ENCODE measurements at places on chromosomes 4 and X. TPM values are rescaled to one million over a fixed set of nuclear protein-coding genes. Genes with fewer than 3 reads are reported as not detected.

GRCh38 chrX:47578692-47579091, 3.5 kb upstream of the TIMP1 start:
- H3K27me3 ChIP-seq, result peaks cover 4% of the 10 kb centered on the region
- H3K4me3 ChIP-seq, result no peak overlapping the region
- H3K36me3 ChIP-seq, result peaks cover 6% of the 10 kb centered on the region
- H3K27ac ChIP-seq, result no peak overlapping the region
- DNase-seq, result no peak
- H3K4me1 ChIP-seq, result peaks cover 11% of the 10 kb centered on the region

DNA sequence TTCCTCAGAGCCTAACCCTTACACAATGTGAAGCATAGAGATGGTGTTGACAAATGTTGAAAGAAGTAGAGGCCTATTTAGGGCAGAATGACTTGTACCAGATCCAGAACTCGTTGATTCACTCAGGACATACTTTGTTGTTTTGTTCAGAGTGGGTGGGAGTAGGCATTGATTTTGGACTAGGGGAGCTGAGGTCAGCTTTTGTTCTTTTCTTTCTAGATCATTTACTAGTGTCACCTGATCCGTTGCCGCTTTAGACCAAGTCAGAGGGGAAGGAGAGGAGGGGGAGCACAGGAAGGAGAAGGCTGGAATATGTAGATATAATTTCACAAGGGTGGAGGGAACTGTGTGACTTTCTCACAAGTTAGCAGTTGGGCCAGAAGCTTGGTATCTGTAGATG, 282.4 kb upstream of the GPC4 start:
- H3K36me3 ChIP-seq, result peaks cover 31% of the 10 kb centered on the region
- H3K4me3 ChIP-seq, result no peak overlapping the region
- peaks cover 45% of the 10 kb centered on the region for H3K4me1 ChIP-seq

The SSX4 gene
- not detected for total RNA-seq

The PLCXD1 gene
- total RNA-seq, result 47.5 TPM

GRCh38 chr4:6749340-6750171, 33.0 kb upstream of the KIAA0232 start:
- peak overlapping the region; percentile 67 for H3K27ac ChIP-seq
- H3K4me1 ChIP-seq, result peaks cover 21% of the 10 kb centered on the region
- H3K27me3 ChIP-seq, result no peaks in the 10 kb centered on the region
- DNase-seq, result no peak

DNA sequence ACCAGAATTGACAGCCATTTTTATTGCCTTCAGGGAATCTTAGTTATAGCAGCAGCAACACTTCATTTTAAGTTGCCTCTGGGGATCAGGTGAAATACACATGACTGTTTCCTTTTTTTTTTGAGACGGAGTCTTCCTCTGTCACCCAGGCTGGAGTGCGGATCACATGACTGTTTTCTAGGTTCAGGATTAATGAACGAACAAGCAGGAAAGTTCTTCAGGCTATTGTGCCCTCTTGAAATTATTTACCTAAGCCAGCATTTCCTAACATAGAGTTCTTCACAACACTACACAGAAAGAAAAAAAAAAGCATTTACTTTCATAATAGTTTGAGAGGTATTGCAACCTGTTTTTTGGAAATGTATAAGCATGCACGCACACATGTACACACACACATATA, 2032.8 kb downstream of the PCDH7 start:
- no peak overlapping the region for H3K27ac ChIP-seq
- no peaks in the 10 kb centered on the region for H3K36me3 ChIP-seq
- no peaks in the 10 kb centered on the region for H3K27me3 ChIP-seq
- no peak for DNase-seq

DNA sequence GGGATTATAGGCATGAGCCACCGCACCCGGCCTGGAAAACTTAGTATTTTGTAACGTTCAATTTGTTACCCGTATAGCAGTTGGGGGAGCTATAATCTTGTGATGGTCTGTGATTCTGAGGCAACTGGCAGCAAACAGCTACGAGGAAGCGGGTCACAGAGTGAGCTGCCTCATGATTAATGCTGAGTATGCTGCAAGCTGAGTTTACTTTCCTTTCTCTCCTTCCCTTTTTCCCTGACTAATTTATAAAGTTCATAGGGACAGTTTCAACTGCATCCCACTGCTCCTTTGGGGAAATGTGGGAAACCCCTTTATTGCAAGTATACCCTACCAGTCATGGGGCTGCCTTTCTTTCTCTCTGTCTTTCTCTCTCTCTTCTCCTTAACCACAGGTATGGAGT, 17.7 kb upstream of the ELOVL6 start:
- no peak overlapping the region for H3K27ac ChIP-seq
- H3K4me3 ChIP-seq, result no peak overlapping the region
- no peaks in the 10 kb centered on the region for H3K36me3 ChIP-seq
- H3K4me1 ChIP-seq, result no peaks in the 10 kb centered on the region
- no peaks in the 10 kb centered on the region for H3K27me3 ChIP-seq

DNA sequence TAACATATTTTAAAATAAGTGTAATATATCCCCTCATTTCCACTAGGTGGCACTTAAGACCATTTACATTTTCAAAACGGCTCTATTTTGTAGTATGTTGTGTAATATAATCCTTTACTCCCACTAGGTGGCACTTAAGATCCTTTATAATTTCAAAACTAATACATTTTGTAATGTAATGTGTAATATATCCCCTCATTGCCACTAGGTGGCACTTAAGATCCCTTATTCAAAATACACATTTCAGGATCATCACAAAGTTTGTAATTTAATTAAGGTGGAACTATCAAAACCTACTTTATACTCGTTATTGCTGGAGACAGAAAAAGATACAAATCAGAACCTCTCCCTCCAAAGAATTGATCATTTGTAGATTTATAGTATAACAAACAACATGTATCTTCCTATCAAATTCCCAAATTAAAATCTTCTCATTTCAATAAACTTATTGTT, 132.5 kb downstream of the ARHGAP6 start:
- no peaks in the 10 kb centered on the region for H3K36me3 ChIP-seq
- H3K4me1 ChIP-seq, result no peaks in the 10 kb centered on the region

The CT45A9 gene
- not detected for total RNA-seq

GRCh38 chr4:43369036-43369594, 476.6 kb downstream of the GRXCR1 start:
- no peak for DNase-seq
- no peak overlapping the region for H3K4me3 ChIP-seq
- H3K27ac ChIP-seq, result no peak overlapping the region

GRCh38 chr4:39814403-39815185, 116.7 kb downstream of the UBE2K start:
- H3K36me3 ChIP-seq, result no peaks in the 10 kb centered on the region
- no peak overlapping the region for H3K4me3 ChIP-seq
- H3K27me3 ChIP-seq, result no peaks in the 10 kb centered on the region
- H3K4me1 ChIP-seq, result no peaks in the 10 kb centered on the region

DNA sequence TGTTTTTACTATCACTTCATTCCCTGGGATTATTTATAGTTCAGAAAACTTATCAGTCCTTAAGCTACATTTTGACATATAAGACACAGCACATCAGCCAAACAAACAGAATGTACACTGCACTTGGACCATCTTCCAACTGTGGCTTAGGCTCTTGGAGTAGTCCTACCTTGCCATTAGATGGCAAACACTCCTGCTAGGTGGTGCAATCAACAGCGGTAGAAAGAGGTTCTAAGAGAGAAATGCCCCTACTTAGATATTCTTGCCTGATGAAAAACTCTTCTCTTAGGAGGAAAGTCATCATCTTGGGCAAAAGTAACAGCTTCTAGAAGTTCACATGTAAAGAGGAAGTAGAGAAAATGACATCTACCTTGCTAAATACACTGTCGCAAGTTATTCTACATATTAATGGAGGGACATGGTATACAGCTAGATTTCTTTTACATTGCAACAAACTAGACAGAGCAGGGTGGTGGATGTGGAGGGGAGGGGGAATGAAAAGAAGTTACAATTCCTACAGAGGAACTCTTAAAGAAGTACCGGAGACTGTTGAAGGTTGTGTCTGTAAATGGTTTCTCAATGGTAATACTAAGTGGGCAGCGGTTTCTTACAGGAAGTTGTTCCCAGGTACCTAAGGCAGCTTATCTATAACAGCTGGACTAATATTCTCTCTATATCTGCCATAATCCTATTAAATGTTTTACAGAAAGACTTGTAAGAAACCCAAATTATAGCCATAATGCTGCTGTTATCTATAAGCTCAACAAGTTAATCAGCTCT, 8.1 kb upstream of the STPG2 start:
- H3K4me1 ChIP-seq, result peaks cover 3% of the 10 kb centered on the region
- no peak overlapping the region for H3K27ac ChIP-seq
- no peak overlapping the region for H3K4me3 ChIP-seq
- no peak for DNase-seq

The HERC5 gene
- total RNA-seq, result 1.4 TPM

DNA sequence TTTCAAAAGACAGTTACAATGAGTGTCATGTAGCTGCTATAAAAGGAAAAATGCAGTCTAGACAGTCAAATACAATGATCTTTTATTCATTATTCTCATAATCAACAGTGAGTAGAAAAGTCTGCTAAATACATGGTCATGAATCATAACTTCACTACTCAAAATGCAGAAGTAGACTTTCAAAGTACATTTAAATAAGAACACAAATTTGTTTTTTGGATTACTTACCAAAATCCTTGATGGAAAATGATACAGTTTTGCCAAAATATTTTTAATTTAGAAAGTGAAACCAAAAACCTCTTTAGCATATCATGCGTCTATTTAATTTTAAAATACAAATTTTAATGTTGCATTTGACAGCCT, 4.9 kb downstream of the ACSL4 start:
- H3K36me3 ChIP-seq, result peaks cover 11% of the 10 kb centered on the region
- H3K4me3 ChIP-seq, result peak overlapping the region; percentile 25
- H3K27me3 ChIP-seq, result peaks cover 5% of the 10 kb centered on the region

- DNase-seq, result no peak
- H3K4me1 ChIP-seq, result peaks cover 7% of the 10 kb centered on the region
- no peak overlapping the region for H3K4me3 ChIP-seq
- H3K36me3 ChIP-seq, result no peaks in the 10 kb centered on the region
- H3K27ac ChIP-seq, result no peak overlapping the region
Observed at GRCh38 chr4:11487139-11487538, 58.4 kb upstream of the HS3ST1 start.

GRCh38 chr4:82921795-82922194, 21.3 kb downstream of the THAP9 start:
- no peaks in the 10 kb centered on the region for H3K4me1 ChIP-seq
- H3K27me3 ChIP-seq, result no peaks in the 10 kb centered on the region
- no peak overlapping the region for H3K4me3 ChIP-seq
- H3K36me3 ChIP-seq, result no peaks in the 10 kb centered on the region
- no peak for DNase-seq

The KCND1 gene
- total RNA-seq, result 3.0 TPM

- no peaks in the 10 kb centered on the region for H3K4me1 ChIP-seq
- no peak overlapping the region for H3K4me3 ChIP-seq
- no peaks in the 10 kb centered on the region for H3K36me3 ChIP-seq
- DNase-seq, result no peak
- no peak overlapping the region for H3K27ac ChIP-seq
Observed at GRCh38 chr4:83996254-83996653, 460.3 kb downstream of the GPAT3 start.

- peaks cover 6% of the 10 kb centered on the region for H3K4me1 ChIP-seq
- no peak overlapping the region for H3K27ac ChIP-seq
- H3K4me3 ChIP-seq, result no peak overlapping the region
- DNase-seq, result no peak
- H3K27me3 ChIP-seq, result no peaks in the 10 kb centered on the region
Observed at GRCh38 chr4:140223056-140223810, 69.2 kb upstream of the MAML3 start.

The SSX2 gene
- not detected for total RNA-seq

- H3K27ac ChIP-seq, result peak within 1 kb of the TSS; percentile 77
- H3K36me3 ChIP-seq, result no peaks in the 10 kb centered on the region
- H3K4me1 ChIP-seq, result peaks cover 10% of the 10 kb centered on the region
- no peak for DNase-seq
Observed at GRCh38 chrX:17860811-17861488, at the start of gene RAI2. Gene RAI2, minus strand, starts transcription at chrX:17861298. Its CDS starts 59,288 bp downstream, at chrX:17802010.

GRCh38 chr4:158863296-158863695, 94.5 kb downstream of the FNIP2 start:
- H3K4me3 ChIP-seq, result no peak overlapping the region
- no peaks in the 10 kb centered on the region for H3K4me1 ChIP-seq
- no peaks in the 10 kb centered on the region for H3K27me3 ChIP-seq
- DNase-seq, result no peak

GRCh38 chr4:90071289-90072235, 55.6 kb upstream of the CCSER1 start:
- H3K27me3 ChIP-seq, result peaks cover 3% of the 10 kb centered on the region
- peaks cover 3% of the 10 kb centered on the region for H3K4me1 ChIP-seq
- no peak for DNase-seq
- H3K27ac ChIP-seq, result no peak overlapping the region

DNA sequence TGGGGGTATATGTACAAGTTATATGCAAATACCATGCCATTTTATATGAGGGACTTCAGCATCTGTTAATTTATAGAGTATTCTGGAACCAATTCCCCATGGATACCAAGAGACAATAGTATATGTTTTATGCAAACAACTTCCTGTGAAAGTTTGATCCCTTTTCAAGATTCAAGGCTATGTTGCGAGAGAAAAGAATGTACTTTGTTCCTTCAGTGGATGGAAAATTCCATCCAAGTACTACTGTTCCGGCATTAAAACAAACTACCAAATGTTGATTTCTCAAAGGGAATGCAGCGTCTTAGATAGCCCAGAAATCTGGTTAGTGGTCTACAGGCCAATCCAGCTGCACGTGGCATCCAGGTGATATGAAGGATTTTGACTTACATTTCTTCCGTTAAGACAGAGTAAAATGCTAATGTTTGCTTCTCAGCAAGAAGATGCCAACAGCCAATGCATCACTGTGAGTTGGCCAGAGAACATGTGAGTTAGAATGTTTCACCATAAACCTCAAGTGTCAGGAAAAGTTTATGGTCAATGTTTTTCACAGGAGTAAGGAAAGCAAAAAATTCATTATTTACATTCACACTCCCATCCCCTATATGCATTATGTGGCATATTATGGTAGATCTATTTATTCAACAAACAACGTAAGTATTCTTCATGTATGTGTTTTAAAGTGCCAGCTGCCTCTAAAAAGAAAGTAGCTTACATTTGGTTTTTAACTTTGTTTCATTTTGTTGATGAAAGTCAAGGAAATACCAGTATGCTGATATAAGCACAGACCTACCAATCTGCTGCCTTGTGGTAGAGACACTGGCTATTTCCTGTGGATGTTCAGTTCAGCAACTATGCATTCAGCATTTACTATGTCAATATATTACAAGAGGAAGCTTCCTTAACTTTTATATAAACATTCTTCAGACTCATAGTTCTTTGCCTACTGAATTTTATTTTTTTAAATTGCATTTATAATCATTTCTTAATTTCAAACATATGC, 44.4 kb downstream of the METTL14 start:
- H3K4me3 ChIP-seq, result no peak overlapping the region
- no peaks in the 10 kb centered on the region for H3K27me3 ChIP-seq
- DNase-seq, result no peak
- H3K36me3 ChIP-seq, result peaks cover 25% of the 10 kb centered on the region
- no peak overlapping the region for H3K27ac ChIP-seq

DNA sequence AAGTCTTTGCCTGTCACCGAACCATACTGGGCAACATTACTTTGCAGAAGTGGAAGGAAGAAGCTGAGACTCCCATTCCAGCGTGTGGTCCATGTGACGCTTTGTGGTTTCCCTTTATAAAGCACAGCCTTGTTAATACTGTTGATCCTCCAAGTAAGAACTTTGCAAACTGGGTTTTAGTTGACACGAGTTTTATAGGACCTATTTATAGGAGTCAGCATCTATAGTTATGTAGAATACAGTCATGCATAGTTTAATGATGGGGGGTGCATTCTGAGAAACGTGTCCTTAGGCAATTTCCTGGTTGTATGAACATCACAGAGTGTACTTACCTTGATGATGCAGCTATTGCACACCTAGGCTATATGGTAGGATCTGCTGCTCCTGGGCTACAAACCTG, 1879.4 kb upstream of the TENM3 start:
- H3K4me3 ChIP-seq, result no peak overlapping the region
- H3K27me3 ChIP-seq, result peaks cover 2% of the 10 kb centered on the region
- no peaks in the 10 kb centered on the region for H3K4me1 ChIP-seq
- H3K36me3 ChIP-seq, result no peaks in the 10 kb centered on the region

Measured in type B pancreatic cell (in vitro differentiated cells).